ENCODE measurements at places on chromosomes 4 and X. TPM values are rescaled to one million over a fixed set of nuclear protein-coding genes. Genes with fewer than 3 reads are reported as not detected.

GRCh38 chrX:97326456-97326855 is 442.7 kb downstream of the RPA4 start:
- no peak for DNase-seq

DNA sequence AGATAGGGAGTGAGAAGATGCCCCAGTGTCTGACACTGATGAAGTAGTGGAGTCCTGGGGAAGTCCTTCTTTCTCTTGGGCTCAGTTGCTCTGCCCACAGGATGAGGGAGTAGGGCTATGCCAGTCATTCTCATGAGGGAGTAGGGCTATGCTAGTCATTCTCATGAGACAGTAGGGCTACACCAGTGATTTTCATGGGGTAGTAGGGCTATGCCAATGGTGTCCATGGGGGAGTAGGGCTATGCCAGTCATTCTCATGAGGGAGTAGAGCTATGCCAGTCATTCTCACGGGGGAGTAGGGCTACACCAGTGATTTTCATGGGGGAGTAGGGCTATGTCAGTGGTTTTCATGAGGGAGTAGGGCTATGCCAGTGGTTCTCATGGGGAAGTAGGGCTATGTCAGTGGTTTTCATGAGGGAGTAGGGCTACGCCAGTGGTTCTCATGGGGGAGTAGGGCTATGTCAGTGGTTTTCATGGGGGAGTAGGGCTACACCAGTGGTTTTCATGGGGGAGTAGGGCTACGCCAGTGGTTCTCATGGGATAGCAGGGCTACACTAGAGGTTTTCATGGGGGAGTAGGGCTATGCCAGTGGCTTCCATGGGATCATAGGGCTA is 43.3 kb upstream of the SOD3 start:
- DNase-seq, result no peak

DNA sequence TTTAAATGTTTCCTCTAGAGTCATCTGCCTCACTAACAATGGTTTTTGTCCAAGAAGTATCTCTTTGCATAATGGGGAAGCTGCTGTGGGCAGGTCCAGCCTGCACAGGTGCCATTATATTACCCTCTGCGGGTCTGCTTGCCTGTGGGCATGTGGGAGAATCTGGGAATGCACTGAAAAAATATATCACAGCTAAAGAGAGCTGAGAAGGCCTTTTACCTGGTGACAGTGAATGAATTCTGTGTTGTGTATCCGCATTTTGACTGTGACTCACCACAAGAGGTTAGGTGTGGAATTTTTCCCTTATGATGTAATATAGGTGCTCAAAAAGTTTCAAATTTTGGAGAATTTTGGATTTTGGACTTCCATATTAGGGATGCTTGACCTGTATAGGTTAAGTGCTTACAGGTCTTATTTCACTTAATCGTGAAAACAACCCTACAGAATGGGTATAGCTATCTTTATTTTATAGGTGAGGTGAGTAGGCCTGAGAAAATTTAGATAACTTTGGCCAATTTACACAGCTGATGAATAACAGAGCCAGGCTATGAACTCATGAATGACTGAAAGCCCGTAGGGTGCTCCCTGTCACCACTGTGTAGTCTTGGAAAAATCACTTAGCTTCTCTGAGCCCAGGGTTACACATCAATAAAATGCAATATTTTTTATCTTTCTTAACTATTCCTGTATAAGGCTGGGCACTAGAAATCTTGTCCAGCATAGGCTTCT is 198.0 kb upstream of the EPHA5 start:
- no peak for DNase-seq

GRCh38 chr4:96260064-96260682 is 420.3 kb downstream of the PDHA2 start:
- no peak for DNase-seq

DNA sequence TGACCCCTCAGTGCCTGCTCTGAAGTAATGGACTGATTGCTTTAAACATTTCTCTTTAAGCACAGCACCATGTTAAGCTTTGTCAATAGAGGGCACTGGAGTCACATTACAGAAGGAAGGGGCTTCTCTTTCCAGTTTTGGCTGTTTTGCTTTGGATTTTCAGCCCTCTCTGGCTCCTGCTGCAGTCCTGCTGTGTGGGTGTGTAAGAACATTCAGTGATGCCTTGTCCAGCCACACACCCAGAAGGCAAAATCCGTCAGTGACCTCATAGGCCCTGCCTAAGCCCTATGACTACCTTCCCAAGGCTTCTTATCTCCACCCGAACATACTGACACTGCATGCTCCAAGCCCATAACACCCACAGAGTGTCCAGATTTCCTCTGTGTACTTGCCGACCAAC is 215.3 kb upstream of the CTSO start:
- no peak for DNase-seq

GRCh38 chrX:149124526-149125108 is 380.5 kb downstream of the IDS start:
- no peak for DNase-seq

FRAS1 gene
- not detected for total RNA-seq

CNKSR2 gene
- 9.5 TPM for total RNA-seq

GPRASP2 gene
- 0.47 TPM for total RNA-seq

SMPX gene
- total RNA-seq, result not detected

GRCh38 chr4:170234800-170235199 is 145.0 kb upstream of the AADAT start:
- DNase-seq, result no peak

GRCh38 chrX:96692890-96693289 is 8.2 kb downstream of the DIAPH2 start:
- DNase-seq, result no peak

DNA sequence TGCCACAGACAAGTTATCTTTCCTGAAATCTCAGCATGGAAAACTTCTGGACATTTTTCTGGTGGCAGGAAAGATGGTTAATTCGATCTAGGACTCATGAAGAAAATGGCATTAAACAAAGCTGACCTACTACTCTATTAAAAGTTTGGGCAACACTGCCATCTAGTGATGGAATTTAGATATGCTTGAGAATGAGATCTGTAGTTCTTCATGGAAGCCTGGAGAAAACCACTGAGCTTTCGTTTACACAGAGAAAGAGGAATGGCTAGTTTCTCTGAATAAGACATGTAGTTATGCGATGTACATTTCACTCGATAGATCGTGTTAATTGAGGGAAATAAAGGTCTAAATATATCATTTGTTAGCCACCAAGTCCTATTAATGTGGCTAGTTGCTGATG is 51.7 kb upstream of the CHRDL1 start:
- DNase-seq, result peak; percentile 40

GRCh38 chr4:186698525-186698924 is 25.1 kb downstream of the FAT1 start:
- no peak for DNase-seq

Data from activated CD4-positive, alpha-beta T cell treated with anti-CD3 and anti-CD28 coated beads, Interleukin-2, amount 10 ng/mL, durations not matched to agents 7 days and 5 days (primary cell).